Esophagus muscularis mucosa (tissue), 4 donors: ENCODE measurements at places on chromosomes 3 and 15. TPM values are rescaled to one million over a fixed set of nuclear protein-coding genes. Genes with fewer than 3 reads are reported as not detected.

Gene HIGD2B
- not detected for total RNA-seq

Gene SV2B
- total RNA-seq: 2.1 TPM

Gene IL1RAP
- 4.6 TPM for total RNA-seq

Gene PLCH1
- 0.50 TPM for total RNA-seq

Gene ZBBX
- not detected for total RNA-seq

Gene GLDN
- total RNA-seq: 2.2 TPM

Gene INSYN1
- 27.4 TPM for total RNA-seq

Gene RASGRP1
- 0.91 TPM for total RNA-seq

Gene GPR156
- total RNA-seq: 0.33 TPM

DNA sequence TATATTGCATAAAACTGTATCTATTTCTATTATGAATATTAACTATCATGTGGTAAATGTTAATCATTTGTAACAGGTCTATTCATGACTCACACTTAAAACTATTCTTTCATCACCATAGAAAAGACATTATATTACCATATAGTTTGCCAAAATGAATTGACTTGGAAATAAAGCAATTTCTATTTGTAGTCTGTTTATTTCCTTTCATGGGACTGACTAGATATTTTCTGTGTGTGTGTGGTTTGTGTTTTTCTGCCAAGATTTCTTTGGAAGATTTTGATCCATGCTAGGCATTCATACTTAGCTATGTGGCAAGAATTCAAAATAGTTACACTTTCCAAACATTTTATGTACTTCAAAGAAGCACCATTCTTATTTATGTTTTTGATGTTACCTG is 522.5 kb upstream of the AGTR1 start:
- no peak for DNase-seq

DNA sequence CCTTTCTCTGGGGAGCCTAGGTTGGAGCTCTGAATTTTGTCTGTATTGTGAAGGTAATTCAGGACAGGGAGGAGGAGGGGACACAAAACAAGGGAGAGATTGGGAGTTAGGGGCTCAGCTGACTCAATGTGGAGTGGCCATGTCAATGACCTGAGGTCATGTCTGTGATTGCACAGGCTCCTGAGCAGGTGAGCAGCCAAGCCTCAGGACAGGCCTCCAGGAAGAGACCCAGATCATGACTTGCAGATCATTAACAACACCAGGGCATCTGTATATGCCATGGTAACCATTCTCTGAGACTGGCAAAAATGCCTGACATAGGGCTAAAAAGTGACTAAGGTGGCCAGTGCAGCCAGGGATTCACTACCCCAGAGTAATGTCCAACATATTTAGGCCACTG is 20.9 kb downstream of the ERICH6 start:
- DNase-seq: no peak

DNA sequence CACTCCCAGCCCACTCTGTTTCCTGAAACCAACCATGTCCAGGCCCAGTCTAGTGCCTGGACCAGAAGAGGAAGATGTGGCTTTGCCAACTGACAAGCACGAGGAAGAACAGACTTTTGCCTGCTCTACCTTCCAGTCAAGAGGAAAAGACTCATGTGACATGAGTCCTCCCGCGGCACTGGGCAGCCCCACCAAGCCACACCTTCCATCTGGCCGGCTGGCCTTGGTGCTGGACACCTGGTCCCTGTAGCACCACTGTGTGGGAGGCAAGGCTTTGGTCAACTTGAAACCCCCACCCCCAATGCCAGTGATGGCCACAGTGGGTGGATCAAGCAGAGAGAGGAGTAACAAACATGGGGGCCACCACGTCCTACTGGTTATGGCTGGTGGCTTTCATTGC is 12.5 kb downstream of the CHDH start:
- no peak for DNase-seq

DNA sequence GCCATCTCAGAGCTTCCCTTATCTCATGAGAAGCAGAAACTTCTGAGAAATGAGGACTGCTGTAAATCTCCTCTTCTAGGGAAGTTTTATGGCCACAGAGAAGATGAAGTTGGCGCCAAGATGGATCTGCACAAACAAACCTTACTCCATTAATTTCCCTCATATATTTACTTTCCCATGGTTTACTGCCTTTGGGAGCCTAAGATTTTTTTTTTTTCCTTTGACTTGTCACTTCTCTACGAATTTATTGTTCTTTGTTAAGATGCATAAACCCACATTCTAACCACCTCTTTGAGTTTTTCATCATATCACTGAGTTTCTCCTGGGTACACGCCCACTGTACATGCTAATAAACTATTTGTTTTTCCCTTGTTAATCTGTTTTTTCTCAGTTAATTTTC is 21.5 kb upstream of the NPTN start:
- no peak for DNase-seq

GRCh38 chr3:42678447-42678846 is 6.9 kb upstream of the KLHL40 start:
- no peak for DNase-seq

DNA sequence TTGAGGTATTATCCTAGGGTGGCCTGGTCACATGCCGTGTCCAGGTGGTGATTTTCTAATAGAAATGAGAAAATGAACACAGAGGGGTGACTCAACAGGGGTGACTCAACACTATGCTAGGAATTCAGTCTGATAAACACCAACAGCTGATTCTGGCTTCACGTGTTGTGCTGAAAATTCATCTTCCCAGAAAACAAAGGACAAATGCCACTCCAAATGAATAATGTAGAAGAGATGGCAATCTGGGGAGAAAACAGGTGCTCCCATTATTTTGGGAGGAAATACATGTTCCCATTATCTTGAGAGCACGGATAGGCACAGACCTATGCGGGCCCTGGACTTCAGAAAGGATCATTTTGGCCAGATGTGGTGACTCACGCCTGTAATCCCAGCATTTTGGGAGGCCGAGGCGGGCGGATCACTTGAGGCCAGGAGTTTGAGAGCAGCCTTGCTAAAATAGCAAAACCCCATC is 101.2 kb upstream of the MEX3B start:
- DNase-seq: no peak

DNA sequence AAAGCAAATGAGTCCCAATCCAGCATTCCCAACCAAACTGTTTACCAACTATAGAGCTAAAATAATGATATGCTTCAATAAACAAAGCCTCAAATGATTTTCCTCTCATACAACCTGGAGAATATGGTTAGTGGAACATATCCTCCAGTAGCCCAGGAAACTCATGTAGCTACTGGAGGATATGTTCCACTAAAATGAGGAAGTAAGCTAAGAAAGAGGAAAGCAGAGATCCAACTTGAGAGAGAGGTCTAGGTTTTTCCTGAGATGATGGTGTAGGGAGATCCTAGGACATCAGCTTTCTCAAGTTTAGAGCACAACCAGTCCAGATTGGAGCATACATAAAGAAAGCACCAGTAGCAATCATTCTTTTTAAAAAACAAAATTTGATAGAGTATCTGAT is 44.6 kb upstream of the SLC4A7 start:
- no peak for DNase-seq

DNA sequence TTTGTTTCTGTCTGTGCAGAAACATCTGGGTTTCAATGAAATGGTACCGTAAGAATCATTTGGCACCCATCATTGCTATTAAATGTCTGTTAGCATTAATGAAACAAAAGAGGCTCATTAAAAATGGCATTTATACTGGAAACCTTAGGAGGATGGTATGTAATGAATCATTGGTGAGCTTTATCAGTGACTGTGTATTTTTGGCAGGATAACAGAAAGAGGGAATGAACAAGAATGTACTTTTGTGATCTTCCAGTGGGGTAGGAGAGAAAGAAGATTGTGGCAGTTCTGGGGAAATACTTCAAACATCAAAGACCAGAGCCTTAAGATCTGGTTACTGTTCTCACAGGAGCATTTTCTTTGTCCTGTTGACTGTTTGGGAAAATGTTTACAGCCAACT is 4.7 kb upstream of the DCBLD2 start:
- DNase-seq: no peak

GRCh38 chr3:107562969-107563529 is 40.3 kb downstream of the BBX start:
- DNase-seq: no peak

DNA sequence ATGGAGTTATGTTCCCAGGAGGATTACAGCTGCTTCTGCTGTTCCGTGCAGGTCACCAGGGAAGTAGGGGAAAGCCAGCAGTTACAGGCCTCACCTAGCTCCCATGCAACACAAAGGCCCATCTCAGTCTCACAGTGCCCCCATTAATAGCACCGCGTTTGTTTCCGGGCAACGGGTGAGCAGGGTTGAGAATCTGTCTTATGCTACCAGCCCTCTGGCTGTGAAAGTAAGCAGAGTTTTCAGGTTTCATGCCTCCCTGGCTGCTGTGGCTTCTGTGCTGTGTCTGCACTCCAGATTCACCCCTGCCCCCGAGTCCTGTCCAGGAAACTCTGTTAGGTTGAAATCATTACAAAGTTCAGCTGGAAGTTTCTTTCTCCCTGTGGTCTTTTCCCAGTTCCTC is 254.4 kb upstream of the GPR149 start:
- DNase-seq: no peak

GRCh38 chr3:111720681-111721380 is 125.7 kb upstream of the ZBED2 start:
- peak; percentile 64 for DNase-seq
